ENCODE measurements at places on chromosomes 1 and 21.

GRCh38 chr1:225987491-225988316 lies 11.4 kb downstream of the SDE2 start:
- DNase-seq, result peak; percentile 44

GRCh38 chr1:96931136-96931535 lies 209.6 kb downstream of the PTBP2 start:
- DNase-seq, result no peak

GRCh38 chr21:44682580-44683151 lies 703 bp upstream of the KRTAP12-1 start:
- DNase-seq, result no peak

- DNase-seq, result no peak
Observed at GRCh38 chr1:160124705-160125478, 9.3 kb downstream of the ATP1A2 start.

- DNase-seq, result no peak
Observed at GRCh38 chr1:15764269-15764764, 5.7 kb downstream of the FBLIM1 start.

DNA sequence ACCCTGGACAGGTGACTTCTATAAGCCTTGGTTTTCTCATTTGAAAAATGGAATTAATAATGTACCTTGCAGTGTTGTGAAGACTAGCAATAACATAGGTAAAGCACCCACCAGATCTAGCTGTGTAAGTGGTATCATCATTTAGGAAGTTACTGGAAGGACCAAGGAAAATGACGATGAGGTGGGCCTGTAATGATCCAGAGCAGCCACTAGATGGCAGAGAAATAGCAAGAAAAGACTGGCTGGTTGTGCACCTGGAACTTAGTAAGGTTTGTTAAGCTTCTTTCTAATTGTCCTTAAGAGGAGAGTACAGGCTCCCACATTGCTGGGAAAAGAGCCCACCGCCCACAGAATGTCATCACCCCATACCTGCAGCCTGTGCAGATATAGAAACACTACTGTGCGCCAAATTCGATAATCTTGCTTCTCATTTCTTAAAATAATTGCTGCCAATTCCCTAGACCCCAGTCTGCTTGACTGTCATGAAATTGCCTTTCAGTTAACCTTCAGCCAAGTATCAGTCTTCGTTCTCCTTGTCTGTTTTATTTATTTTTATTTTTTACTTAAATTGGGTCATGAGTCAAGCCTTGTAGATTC lies 37.2 kb downstream of the WNT4 start:
- peak; percentile 71 for DNase-seq

GRCh38 chr21:38712071-38712470 lies 93.7 kb upstream of the ETS2 start:
- DNase-seq, result peak; percentile 96

DNA sequence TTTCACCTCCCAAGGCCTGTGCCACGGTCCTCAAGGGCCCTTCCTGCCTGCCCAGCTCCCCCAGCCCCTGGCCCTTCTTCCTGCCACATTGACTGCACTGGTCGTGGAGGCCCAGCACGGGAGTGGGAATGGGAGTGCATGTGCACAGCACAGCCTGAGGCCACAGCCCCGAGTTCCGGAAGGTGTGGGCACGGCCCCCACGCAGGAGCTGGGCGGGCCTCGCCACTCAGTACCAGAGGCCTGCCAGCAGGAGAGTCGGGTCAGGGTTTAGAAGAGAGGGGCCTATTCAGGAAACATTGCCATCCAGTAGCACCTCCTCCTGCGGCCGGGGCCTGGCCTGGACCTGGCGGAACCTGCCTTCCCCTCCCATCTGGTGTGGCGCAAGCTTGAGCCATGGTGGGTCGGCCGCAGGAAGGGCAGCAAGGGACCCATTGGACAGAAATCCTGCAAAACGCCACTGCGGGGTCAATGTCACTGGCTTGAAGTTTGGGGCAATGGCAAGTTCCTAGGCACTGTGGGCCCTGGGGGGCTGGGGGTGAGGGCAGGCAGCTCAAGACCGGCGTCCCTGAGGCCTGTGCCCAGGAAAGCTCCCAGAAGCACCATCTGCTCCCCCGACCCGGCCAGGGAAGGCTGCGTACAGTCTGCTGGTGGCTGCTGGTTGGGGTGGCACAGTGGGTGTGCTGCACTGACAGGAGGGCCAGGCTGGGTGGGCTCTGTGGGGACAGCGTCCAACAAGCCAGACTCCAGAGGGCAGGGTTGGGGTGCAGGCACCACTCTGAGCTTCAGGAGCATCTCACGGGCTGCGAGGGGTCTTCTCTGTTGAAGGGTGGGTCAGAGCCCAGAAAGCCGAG lies 1.8 kb upstream of the TMEM52 start:
- DNase-seq, result no peak

- DNase-seq, result no peak
Observed at GRCh38 chr1:207440626-207441025, 13.5 kb upstream of the CR2 start.

GRCh38 chr21:37233551-37234146 lies 33.5 kb downstream of the VPS26C start:
- peak; percentile 29 for DNase-seq

DNA sequence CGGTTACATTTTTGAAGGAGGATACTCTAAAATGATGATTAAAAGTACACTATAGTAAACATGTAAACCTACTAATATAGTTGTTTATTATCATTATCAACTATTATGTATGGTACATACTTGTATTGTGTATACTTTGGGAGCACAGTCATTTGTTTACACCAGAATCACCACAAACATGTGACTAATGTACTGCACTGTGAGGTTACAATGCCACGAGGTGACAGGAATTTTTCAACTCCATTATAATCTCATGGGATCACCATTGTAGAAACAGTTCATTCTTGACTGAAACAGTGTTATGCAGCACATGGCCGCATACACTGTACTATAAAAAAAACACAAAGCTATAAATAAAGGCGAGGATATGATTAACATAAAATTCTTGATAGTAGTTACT lies 44.3 kb downstream of the GPATCH2 start:
- DNase-seq, result no peak

GRCh38 chr1:15100121-15100879 lies 53.2 kb upstream of the TMEM51 start:
- DNase-seq, result peak; percentile 55

DNA sequence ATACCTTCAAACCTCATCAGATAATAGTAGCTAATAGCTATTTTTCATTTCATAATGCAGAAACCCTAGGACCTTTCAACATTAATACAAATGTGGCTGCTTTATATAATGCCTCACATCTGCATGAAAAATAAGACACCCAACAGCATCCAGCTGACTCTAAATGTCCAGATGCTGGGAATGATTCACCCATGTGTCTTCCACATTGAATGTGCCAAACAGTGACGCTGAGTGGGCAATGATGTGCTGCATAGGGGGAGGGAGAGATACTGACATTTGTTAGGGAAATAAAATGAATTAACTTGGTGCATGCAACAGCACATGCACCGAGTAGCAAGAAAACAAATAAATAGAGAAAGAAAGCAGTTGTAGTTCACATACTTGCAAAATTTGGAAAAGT lies 199.3 kb downstream of the DSCAM start:
- DNase-seq, result no peak

DNA sequence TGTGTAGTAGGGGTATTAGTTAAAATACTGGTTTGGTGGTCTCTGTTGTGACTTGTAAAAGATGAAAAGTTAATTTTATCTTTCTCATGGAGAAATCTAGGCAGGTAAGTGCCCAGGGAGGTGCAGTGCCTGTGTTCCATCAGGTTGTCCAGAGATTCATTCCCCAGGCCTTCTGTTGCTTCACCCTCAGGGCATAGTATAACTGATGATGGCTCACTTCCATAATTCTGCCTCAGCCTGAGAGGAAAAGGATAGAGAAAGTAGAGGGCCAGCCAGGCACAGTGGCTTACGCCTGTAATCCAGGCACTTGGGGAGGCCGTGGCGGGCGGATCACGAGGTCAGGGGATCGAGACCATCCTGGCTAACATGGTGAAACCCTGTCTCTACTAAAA lies 153.9 kb downstream of the FMN2 start:
- no peak for DNase-seq

DNA sequence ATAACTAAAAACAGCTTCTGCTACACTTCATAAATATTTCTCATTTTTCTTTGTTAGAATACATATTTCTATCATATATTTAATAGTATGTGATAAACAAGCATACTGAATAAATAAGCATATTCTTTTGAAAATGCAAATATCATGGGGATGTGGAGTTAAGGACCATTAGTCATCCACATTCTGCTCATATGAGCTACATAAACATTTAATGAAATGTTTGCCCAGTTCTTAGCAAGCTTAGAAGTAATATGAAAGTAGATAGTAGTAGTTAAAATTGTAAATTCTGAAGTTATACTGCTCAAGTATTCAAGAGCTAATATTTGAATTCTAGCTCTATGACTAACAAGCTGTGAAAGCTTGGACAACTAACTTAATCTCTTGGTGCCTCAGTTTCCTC lies 10.1 kb upstream of the GORAB start:
- DNase-seq, result no peak

DNA sequence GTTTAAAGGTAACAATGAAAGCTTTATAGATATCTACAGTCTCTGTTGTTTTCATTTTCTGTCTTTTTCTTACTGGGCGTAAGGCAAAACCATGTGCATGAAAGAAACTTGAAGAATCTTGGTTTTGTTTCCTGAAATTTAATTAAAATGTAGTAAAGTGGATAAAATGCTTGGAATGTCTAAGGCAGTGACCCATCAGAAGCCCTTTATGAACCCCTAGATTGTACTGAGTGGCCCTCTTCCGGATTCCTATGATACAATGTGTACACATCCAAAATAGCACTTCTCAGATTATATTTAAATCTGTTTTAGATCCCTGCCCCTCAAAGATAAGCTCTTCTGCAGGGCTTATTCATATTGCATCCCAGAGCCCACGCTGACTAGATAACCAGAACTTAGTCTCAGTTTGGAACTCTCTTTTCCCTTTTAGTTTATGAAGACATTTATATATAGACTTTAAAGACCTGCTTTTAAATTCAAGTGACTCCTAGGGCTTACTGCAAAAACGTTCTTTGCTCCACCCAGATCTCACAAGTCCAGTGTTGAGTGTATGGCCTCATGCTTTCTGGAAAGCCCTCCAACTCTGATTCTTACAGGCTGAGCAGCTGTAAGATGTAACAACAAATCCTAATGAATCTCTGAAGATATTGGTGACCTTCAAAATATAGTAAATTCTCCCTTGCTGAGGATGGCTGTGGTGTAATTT lies 142.9 kb downstream of the LRRC7 start:
- DNase-seq, result no peak

GRCh38 chr1:217965156-217965786 lies 319.8 kb upstream of the RRP15 start:
- DNase-seq, result no peak

DNA sequence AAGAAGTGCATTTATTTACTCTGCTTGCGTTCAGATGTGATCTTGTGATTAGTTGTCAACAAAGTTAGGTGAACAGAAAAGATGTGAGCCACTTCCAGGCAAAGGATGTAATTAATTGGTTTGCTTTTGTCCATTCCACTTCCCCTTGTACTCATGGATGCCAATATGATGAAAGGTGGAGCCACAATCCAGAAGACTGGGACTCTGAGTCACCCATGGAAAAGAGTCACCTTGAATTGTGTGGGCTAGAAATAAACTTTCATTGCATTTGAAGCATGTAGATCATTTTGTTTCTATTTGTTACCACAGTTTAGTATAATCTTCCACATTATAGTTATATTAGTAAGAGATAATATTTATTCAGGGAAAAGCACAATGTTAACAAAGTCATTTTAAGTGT lies 684.2 kb downstream of the LTN1 start:
- DNase-seq, result no peak

DNA sequence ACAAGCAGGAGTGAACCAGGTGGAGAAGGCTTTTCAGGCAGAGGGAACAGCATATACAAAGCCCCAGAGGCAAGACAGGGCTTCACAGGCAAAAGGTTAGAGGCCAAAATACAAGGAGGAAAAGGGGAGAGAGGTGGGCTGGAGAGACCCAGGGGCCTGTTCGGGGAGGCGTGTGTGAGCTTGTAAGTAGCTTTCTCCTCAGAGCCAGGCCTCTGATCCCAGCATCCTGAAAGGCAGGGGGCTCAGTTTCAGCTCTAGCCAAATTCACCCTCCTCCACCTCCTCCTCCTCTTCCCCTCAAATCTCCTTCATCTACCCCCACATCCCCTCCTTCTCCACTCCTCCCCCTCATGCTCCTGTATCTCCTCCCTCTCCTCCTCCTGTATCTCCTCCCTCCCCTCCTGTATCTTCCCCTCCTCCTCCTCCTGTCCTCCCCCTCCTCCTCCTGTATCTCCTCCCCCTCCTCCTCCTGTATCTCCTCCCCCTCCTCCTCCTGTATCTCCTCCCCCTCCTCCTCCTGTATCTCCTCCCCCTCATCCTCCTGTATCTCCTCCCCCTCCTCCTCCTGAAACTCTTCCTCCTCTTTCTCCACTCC lies 148.6 kb downstream of the ST6GALNAC5 start:
- no peak for DNase-seq

GRCh38 chr1:159207774-159208173 lies 3.1 kb downstream of the ACKR1 start:
- peak; percentile 38 for DNase-seq

- peak; percentile 46 for DNase-seq
Observed at GRCh38 chr1:36137776-36138175, 11.5 kb downstream of the TRAPPC3 start.

DNA sequence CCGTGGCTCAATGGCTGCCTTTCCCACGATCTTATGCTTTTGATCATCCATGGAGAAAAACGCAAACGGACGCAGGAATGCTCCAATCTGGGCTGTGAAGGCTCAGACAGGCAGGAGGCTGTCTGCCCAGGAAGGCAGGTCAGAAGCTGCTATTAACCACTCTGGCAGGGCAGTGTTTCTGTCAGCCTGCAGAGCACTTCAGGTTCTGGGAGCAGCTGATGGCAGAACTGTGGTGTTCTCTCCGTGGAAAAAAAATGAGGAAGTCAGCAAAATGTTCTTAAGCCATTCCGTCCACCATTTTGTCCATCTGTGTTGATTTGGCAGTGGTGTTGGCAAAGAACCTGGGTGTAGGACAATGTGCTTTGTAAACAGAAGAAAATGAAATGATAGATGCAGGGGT lies 91.7 kb downstream of the SIM2 start:
- peak; percentile 29 for DNase-seq

DNA sequence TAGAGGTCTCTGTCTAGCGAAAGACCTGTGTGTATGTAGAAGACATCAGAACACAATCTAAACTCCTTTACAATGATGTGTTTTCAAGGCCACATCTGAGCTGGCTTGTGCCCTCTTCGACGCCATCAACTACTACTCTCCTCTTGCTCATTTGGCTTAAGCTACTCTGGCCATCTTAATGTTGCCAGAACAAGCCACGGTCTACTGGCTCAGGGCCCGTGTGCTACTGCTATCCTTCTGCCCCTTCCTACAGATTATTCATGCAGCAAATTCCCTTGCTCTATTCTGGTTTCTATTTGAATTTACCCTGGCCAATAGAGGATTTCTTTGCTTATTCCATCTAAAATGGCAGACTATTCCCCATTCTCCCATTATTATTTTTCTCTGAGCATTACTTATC lies 121.7 kb downstream of the ZZZ3 start:
- no peak for DNase-seq

DNA sequence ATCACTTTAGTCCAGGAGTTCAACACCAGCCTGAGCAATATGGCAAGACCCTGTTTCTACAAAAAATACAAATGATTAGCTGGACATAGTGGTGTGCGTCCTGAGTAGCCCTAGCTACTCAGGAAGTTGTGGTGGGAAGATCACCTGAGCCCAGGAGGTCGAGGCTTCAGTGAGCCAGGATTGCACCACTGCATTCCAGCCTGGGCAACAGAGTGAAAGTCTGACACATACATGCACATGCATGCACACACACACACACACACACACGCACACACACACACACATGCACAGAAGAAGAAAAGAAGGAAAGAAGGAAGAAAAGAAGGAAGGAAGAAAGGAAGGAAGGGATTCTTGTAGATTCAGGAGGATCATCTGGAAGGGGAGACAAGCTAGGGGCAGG lies 104.4 kb upstream of the USP25 start:
- no peak for DNase-seq
